ENCODE measurements at places on chromosomes 7 and 10.

DNA sequence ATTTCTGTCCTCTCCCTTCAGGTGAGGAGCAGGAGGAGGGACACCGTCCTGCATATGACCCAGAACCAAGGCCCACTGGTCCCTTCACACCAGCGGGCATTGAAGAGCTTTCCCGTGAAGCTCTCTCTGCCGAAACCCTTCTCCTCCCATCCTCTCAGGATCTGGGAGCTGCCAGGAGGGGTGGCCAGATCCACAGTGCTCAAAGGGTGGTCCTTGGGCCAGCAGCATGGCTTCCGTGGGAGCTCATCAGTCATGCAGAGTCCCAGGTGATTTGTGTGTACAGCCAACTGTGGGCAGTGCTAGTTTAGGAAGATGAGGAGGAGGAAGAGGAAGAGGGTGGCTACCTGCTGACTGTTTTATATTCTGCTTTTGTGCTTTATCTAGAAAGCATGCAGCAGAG, 28.4 kb downstream of the CNPY1 start:
- no peak for DNase-seq

GRCh38 chr7:55177589-55178261, 158.9 kb downstream of the EGFR start:
- DNase-seq, result no peak

GRCh38 chr10:62025901-62026879, 124.7 kb downstream of the ARID5B start:
- no peak for DNase-seq

- DNase-seq, result no peak
These were observed 22.0 kb upstream of the ANLN start for GRCh38 chr7:36367561-36368077.

GRCh38 chr10:29623797-29624196, 11.0 kb downstream of the SVIL start:
- DNase-seq, result no peak

- DNase-seq, result peak; percentile 63
These were observed 5.7 kb upstream of the GOT1 start for GRCh38 chr10:99435986-99436638.

DNA sequence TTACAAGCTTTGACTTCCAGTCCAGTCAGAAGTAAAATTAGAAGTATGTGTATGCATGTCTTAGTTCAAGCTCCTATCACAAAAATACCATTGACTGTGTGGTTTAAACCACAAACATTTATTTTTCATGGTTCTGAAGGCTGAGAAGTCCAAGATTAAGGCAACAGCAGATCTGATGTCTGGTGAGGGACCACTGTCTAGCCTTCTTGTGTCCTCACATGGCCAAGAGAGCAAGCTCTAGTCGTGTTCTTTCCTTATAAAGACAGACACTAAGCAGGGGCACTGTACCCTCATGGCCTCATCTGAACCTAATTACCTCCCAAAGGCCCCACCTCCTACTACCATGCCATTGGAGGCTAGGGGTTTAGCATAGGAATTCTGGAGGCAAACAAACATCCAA, 41.3 kb upstream of the ARL4A start:
- DNase-seq, result no peak

GRCh38 chr10:80259405-80259871, 30.0 kb downstream of the MAT1A start:
- DNase-seq, result no peak

GRCh38 chr10:106175760-106176377, 988.6 kb downstream of the SORCS1 start:
- no peak for DNase-seq

DNA sequence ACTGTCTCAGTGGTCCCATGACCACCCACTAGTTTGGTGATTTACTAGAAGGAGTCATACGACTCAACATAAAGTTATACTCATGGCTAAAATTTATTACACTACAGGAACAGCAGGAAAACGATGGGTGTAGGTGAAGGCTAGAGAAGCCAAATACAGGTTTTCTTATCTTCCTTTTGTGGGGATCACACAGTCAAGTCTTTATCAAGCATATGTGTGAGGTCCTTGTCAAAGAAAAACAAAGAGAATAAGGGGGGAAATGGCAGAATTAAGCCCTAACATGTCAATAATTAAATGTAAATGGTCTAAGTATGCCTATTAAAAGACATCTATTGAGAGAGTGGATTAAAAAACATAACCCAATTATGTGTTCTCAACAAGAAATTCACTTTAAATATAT, 47.8 kb upstream of the UBN2 start:
- no peak for DNase-seq

DNA sequence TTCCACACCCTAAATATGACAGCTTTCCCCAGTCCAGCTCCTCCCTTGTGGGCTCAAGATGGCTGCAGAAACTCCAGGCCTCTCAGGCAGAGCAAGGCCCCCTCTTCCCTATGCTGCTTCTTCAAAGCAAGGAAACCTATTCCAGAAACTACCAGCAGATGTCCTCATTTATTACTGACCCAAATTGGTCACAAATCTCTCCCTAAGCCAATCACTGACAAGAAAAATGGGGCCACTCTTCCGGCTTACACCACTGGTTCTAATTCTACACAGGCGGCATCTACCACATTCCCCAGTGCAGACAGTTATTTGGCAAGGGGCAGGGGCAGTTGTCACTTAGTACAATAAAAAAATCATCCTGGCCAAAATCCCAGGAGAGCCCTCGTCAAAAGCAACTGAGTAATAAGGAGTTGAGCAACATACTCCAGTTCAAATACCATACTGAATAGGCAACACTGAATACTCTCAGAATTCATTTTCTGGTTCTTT, 150.4 kb downstream of the SFMBT2 start:
- DNase-seq, result peak; percentile 70

DNA sequence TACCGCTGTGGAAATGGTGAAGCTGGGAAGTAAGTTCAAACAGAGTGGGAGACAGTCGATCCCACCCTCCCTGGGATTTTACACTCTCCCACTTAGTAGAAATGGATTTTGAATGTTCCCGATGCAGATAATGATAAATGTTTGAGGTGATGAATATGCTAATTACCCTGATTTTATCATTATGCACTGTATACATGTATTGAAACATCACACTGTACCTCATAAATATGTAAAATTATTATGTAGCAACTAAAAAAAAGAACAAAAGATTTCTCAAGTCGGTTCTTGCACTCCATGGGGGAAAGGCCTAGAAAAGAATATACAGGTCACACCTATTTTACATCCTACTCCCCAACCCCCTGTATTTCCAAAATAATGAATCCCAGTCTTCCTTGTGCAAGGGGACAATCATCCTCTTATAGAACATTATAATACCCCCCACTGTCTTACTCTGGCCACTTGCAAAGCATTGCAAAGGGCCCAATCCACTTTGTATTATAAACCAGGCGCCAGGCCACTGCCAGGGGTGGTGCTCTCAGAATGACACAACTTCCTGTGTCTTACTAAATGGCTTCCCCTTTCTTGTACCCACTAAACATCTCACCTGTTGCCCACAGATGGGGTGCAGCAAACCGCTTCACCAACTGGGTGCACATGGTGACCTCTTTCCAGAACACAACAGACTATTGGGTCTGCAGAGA, 20.6 kb upstream of the OR2AE1 start:
- DNase-seq, result no peak

DNA sequence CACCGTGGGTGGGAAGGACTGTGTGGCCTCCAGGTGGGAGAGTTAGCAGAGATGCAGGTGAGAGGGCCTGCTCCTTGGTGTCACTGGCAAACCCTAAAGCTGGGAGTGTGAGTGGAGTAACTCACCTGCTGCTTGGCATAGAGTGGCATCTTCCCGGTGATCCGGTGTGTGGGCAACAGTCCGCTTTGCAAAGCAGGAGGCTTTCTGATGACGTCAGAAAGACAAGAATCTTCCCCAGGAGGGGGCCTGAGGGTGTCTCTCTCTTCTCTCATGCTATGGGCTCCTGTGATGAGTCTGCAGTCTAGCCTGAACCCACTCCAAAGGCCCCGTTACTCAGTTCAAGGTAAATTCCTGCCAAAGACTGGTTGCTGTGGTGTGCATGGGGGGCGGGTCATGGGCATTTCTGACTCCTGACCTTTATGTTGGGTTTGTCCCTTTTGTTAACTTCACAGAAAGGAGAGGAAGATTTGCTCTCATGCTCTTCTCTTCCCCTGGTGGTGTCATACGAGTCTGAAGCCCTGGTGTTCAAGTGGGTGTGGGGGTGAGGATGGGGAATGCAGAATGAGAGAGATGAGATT, 187.9 kb downstream of the GATA3 start:
- peak; percentile 38 for DNase-seq

GRCh38 chr7:3043544-3044371, at the start of gene CARD11:
Gene CARD11, minus strand, starts transcription at chr7:3043867. Its CDS starts 85,361 bp downstream, at chr7:2958506.
- peak; percentile 57 for DNase-seq

DNA sequence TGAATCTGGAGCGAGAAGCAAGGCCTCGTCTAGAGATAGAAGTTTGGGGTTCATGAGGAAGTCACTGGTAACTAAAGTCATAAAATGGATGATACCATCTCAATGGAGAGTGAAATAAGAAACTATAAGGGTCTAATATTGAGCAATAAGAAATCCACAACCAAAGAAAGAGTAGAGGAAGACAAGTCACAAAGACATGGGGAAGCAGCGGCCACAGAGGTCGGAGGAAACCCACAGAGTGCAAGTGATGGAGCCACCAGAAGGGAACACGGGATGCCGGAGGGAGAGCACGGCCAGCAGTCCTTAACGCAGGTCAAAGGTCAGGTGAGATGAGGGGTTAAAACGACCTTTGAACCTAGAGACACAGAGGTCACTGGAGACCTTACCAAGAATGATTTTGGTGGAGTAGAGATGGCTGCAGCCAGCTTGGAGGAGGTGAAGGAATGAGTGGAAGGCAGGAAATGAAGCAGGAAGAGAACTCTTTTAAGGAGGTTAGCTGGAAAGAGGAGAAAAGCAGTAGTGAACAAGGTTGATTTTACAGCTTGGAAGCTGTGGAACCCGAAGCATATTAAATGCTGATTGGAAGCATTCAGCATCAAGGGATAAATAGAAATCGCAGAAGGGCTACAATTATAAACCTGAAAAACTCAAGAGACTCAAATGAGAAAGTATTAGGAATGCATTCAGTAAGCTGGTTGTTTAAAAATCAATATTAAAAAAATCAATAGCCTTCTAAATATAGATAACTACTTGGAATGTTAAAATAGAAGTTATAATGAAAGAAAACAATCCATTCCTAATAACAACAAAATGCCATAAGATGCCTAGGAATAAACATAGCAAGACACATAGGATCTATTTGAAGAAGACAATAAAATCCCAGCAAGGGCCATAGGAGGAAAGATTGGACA, 93.7 kb downstream of the SVOPL start:
- no peak for DNase-seq

GRCh38 chr10:115830265-115830970, 442.6 kb downstream of the GFRA1 start:
- no peak for DNase-seq

DNA sequence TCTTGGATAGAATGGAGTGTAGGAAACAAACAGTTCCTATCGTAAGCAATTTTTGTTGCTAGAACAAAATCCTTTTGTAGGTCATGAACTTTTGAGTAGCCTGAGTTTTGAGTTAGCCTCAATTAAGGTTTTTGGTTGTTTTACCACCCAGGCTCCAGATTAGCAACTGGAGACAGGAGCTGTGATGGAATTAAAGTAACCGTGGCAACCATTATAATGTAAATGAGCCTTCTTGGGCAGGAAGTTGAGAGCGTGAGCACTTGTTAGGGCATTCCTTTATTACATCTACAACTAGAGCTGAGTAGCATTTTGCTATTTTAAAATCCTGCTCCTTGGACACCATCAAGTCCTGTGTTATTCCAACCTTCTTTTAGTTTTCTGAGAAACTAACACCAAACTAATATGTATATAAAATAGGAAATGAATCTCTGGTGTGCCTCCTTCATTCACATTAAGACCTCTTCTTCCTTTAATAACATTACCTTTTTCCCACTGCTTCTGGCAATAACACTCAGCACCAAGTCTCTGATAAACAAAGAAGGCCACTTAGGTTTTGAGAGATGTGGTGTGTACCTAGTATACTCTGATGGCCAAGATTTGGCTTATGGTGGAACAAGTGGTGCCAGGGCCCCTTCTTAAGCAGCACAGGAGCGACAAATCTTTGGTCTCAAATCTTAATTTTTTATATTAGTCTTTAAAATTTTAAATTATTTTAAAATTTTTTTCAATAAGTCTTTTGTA, 34.0 kb downstream of the AHCYL2 start:
- DNase-seq, result no peak
